ENCODE measurements at places on chromosomes 5 and 9.

GRCh38 chr9:34373749-34374148, 2.9 kb downstream of the MYORG start:
- DNase-seq, result no peak

GRCh38 chr5:111119856-111120255, 27.7 kb downstream of the WDR36 start:
- DNase-seq, result no peak

DNA sequence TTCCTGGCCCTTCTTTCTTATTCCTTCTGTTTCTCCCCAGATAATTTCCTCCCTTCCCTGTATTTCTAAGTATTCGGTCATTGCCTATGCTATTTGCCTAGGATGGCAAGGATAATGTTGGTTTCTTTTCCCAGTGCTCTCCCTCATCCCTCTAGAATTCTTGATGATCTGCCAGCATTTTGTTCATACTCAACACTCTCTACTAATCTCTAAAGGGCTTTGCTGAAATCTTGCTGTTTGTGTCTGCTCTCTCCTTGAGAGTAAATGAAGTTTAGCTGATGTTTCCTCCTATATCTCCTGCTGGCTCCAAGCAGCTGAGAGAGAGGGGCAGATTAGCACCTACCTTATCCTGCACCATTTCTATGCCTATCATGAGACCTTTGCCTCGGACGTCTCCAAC, 38.1 kb downstream of the AGXT2 start:
- no peak for DNase-seq

- no peak for DNase-seq
Measured at GRCh38 chr5:177100714-177101121, 14.0 kb downstream of the FGFR4 start.

- no peak for DNase-seq
Measured at GRCh38 chr5:132488590-132488989, 2.0 kb downstream of the IRF1 start.

GRCh38 chr5:67045816-67046740, 150.5 kb downstream of the CD180 start:
- DNase-seq, result no peak

DNA sequence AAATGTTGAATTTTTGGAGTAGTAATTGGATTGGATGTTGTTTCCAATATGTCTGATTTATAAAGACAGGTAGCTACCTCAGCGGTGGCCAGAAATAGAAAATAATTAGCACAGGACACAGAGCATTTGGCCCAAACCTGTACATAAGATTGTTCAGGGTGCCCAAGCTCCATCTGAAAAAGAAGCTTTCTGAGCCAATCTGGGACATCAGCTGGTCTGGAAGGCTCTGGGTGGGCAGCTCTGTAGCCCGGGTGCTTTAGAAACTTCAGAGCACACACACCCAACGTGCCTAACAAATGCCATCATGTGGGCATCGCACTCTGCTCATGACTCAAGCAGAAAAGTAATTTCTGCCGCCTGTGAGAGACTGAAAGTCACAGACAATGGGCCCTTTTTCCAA, 460.7 kb downstream of the ICE1 start:
- no peak for DNase-seq

DNA sequence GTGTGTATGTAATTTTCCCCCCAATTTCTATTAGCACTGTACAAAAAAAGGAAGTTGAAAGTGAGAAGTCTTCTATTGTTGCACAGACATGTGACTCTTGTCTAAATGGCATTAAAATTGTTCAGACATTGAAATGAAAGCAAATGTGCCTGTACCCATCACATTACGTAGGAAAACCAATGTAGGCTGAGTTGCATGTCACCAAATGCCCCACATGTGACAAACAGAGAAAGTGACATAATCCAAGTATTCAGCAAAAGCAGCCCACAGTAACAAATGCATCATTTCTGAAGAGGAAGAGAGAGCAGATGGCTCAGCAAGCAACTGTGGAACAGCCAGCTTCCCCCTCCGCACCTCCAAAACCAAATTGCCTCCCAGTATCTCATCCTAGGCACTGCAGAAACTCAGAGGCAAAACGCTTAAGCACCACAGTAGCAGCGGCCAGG, 161.5 kb upstream of the NR4A3 start:
- no peak for DNase-seq

DNA sequence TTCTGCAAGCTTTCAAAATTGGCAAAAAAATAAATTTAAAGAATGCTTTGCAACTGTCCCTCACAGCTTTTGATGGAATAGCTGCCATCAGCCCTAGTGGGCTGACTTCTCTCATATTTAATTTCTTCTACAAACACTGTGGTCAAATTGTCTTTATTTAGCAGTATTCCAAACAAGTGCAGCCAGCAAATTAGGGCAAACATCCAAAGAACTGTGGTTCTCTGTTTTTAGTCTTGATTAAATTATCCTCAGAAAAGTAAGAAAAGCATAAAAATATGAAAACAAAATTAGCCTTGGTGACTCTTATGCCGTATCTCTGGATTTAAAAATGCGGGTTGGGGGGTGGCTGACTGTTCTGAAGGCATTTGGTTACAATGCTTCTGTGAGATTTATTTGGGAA, 95.8 kb upstream of the RETREG1 start:
- DNase-seq, result no peak

DNA sequence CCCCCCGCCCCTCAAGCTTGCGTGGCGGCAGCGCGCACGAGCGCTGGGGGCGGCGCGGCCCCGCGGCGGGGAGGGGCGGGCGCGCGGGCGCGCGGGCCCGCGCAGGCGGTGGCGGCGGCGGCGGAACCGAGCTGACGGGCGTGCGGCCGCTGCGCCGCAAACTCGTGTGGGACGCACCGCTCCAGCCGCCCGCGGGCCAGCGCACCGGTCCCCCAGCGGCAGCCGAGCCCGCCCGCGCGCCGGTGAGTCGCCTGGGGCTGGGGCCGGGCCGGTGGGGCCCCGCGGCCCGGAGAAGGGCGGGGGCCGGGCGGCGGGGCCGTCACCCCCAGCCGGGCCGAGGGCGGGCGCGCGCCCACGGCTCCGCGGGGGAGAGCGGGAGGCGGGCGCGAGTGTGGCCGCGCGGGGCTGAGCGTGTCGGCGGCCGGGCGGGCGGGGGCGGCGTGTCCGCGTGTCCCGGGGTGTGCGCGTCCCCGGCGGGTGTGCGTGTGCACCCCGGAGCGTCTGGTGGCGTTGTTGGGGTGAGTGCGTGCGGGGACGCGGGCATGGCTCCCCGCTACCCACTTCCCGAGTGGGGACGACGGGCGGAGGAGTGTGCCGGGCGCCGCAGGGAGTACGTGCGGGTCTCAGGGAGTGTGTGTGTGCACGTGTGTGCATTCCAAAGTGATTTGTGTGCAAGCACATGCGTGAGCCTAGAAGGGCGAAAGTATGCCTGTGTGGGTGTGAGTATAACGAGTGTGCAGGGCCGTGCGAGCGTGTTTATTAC, at the start of gene NEK6:
Gene NEK6 (plus strand): TSS at position 106 of the 763 bp plus-strand sequence. CDS start 44,016 bp downstream, outside the sequence.
- DNase-seq, result peak; percentile 13

GRCh38 chr5:96703384-96703920, 41.3 kb downstream of the CAST start:
- DNase-seq, result no peak

GRCh38 chr9:88278036-88278435, 110.2 kb upstream of the SPIN1 start:
- no peak for DNase-seq

All from activated T-helper 1 cell treated with Interleukin-2 at 50 U/mL for 16 hours (primary cell).